G401 (cell line): ENCODE measurements at places on chromosomes 7 and 10. TPM values are rescaled to one million over a fixed set of nuclear protein-coding genes. Genes with fewer than 3 reads are reported as not detected.

Gene TAS2R3
- not detected in 2 replicates for total RNA-seq

Gene HOXA13
- total RNA-seq: 0.37 TPM in 1 of 2 replicates, not detected in the other

Gene WEE2
- not detected in 2 replicates for total RNA-seq

Gene ZNF722
- not detected in 2 replicates for total RNA-seq

Gene BAMBI
- total RNA-seq: 230 and 279 TPM in 2 replicates

Gene MTERF1
- 19.1 and 21.1 TPM in 2 replicates for total RNA-seq

Gene NUPR2
- total RNA-seq: not detected in 2 replicates

Gene SUGCT
- total RNA-seq: 15.3 and 17.0 TPM in 2 replicates

Gene C10orf62
- 0.24 TPM in 1 of 2 replicates, not detected in the other for total RNA-seq

Gene POLR1F
- total RNA-seq: 18.4 and 25.4 TPM in 2 replicates

Gene TLX1
- total RNA-seq: 0.14 TPM in 1 of 2 replicates, not detected in the other

Gene MAGI2
- total RNA-seq: not detected in 2 replicates

Gene GNAI1
- 1.2 TPM in 1 of 2 replicates, not detected in the other for total RNA-seq

Gene GIMAP2
- not detected in 2 replicates for total RNA-seq

Gene UNCX
- 0.10 and 0.25 TPM in 2 replicates for total RNA-seq

Gene NPY4R
- total RNA-seq: not detected in 2 replicates

Gene TET1
- 3.1 and 6.7 TPM in 2 replicates for total RNA-seq

Gene ASNS
- 19.5 and 23.4 TPM in 2 replicates for total RNA-seq

Gene HMX3
- total RNA-seq: not detected in 2 replicates

Gene ANKRD30A
- not detected in 2 replicates for total RNA-seq

Gene CLEC2L
- 1.4 and 23.0 TPM in 2 replicates for total RNA-seq

Gene KLF14
- not detected in 2 replicates for total RNA-seq

Gene TAS2R4
- total RNA-seq: not detected in 2 replicates

Gene MUC12
- total RNA-seq: not detected in 2 replicates

Gene SPDYE6
- total RNA-seq: not detected in 2 replicates

Gene SP4
- total RNA-seq: 8.3 and 13.8 TPM in 2 replicates

Gene ZMIZ2
- 0.92 and 2.3 TPM in 2 replicates for total RNA-seq

Gene ACBD7
- 7.3 and 13.1 TPM in 2 replicates for total RNA-seq

Gene AGAP3
- total RNA-seq: 49.4 and 51.9 TPM in 2 replicates

Gene RNF32
- total RNA-seq: 2.2 and 2.3 TPM in 2 replicates

Gene ARHGEF35
- total RNA-seq: not detected in 2 replicates

Gene RAPGEF5
- 3.4 and 3.6 TPM in 2 replicates for total RNA-seq

Gene CALCR
- total RNA-seq: not detected in 2 replicates

Gene UROS
- 143 and 148 TPM in 2 replicates for total RNA-seq

Gene AQP1
- not detected in 2 replicates for total RNA-seq

Gene SPDYE5
- not detected in 2 replicates for total RNA-seq

Gene HOXA3
- 2.2 TPM in 1 of 2 replicates, not detected in the other for total RNA-seq

Gene PRPF18
- 21.4 and 32.5 TPM in 2 replicates for total RNA-seq

Gene C10orf53
- total RNA-seq: not detected in 2 replicates

Gene CDC123
- 237 and 262 TPM in 2 replicates for total RNA-seq

Gene GPR15LG
- not detected in 2 replicates for total RNA-seq

Gene PRLHR
- total RNA-seq: not detected in 2 replicates

Gene ITIH5
- 3.0 TPM in 1 of 2 replicates, not detected in the other for total RNA-seq

Gene GRM8
- not detected in 2 replicates for total RNA-seq

Gene MBLAC1
- total RNA-seq: 1.7 and 2.9 TPM in 2 replicates

Gene GIMAP5
- not detected in 2 replicates for total RNA-seq

Gene NCF1
- total RNA-seq: not detected in 2 replicates

Gene TYW1B
- total RNA-seq: 0.61 and 0.80 TPM in 2 replicates

Gene MORN4
- 15.6 and 18.8 TPM in 2 replicates for total RNA-seq

Gene EPDR1
- not detected in 2 replicates for total RNA-seq
